Stimulated activated CD4-positive, alpha-beta T cell treated with anti-CD3 and anti-CD28 coated beads, TNF-alpha, amount 100 ng/mL, for 48 hours (primary cell): ENCODE measurements at places on chromosomes 12 and 14.

DNA sequence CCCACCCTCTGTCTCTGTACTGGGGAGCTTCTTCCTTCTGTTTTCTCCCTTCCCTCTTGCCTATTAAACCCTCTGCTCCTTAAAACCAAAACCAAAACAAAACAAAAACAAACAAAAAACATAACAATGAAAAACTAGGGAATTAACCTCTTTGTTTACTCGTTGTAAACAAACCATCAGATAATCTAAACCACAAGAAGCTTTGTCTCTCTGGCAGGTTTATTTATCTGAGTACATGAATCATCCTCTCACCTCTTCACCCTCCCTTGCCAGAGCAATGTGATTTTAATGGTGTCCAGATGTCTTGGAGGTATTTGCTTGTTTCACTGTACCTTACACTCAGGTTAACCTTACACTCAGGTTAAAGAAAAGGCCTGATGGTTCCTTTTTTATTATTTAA is 66.1 kb downstream of the DYRK2 start:
- no peak for DNase-seq

DNA sequence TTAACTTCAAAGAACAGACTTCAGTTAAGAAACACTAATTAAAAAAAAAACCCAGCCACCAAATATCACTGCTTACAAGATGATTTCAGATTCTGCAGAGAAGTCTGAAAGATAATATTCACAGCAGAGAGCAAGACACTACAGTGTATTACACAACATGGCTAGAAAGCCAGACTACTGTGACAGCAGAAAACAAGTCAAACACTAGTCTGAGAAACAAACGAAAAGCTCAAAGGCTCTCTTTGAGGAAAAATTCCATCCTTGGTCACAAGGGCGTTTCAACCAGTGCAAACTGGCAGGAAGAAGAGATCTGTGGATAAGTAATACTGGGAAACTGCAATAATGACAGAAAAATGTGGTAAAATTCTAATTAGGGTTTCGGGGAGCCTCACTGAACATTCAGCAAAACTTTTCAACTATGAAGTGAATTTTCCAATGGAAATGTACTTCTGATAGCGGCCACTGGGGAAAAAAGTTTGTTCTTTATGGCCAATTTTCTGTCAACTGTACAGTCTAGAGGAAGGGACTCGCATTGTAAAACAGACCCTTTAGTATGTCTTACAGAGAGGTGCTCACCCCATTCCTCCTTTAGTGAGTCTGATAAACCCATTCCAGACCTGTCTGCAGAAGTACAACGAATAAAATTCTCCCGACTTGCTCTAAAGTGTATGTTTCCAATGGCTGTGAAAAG is 50.4 kb downstream of the ACADS start:
- DNase-seq, result no peak

DNA sequence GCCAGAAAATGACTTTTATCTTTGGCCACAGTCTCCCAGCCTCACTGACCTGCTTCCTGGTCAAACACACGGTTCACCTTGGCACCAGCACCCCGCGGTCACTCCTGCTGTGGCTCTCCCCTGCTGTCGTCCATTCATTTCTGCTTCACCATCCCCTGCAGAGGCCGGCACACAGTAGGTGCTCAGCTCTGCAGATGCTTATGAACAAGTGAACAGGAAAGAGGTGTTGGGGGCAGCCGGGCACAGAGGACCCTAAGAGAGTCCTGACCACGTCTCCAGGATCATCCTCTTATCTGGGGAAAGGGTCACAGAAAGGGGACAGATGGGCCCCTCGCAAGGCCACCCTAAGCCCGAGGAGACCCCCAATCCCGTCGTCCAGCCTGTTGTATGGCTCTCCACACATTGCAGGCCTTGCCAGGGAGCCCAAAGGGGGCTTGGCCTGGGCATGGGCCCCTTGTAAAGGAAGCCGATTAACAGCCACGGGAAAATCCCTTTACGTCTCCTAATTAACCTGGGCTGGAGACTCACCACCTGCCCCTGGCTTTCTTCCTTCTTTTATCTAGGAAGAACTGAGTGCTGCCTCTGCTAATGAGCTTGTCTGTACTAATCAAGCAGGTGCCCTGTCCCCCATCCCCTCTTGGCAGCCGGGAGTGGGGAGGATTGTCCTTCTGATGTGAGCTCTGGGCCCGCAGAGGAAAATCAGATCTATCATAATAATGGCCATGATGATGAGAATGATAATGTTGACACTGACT is 119.2 kb downstream of the AACS start:
- DNase-seq, result no peak

GRCh38 chr12:131766382-131767107 is 55.7 kb downstream of the SFSWAP start:
- DNase-seq, result no peak

GRCh38 chr12:50283229-50283923 is at the start of gene LIMA1:
TSS of gene LIMA1 (minus strand) at chr12:50283520. CDS start at chr12:50248751, 34,769 bp downstream.
- DNase-seq, result peak; percentile 90

- no peak for DNase-seq
Measured at GRCh38 chr14:47549886-47550285, 125.5 kb downstream of the MDGA2 start.

- DNase-seq, result no peak
Measured at GRCh38 chr14:105218611-105219010, 29.7 kb upstream of the BTBD6 start.

DNA sequence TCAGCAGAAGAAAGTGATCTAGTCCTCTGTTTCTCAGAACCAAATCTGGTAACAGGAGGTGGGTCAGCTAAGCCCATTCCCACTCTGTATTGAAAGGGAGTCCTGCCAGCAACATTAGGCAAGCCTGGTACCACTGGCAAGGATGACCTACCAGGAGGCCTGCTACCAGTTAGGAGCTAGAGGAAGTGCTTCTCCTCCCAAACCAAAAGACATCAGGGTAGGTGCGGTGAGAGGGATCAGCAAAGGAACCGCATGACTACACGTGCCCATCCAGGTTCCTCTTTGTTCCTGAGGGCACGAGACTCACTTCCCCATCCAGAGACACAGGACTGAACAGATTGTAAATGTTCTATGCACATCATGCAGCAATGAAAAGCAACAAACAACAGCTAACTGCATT is 2.8 kb downstream of the KLRC4 start:
- no peak for DNase-seq

- DNase-seq, result no peak
Measured at GRCh38 chr12:109741286-109741969, 27.8 kb downstream of the FAM222A start.

- no peak for DNase-seq
Measured at GRCh38 chr14:66485029-66485428, 1.1 kb upstream of the CCDC196 start.

DNA sequence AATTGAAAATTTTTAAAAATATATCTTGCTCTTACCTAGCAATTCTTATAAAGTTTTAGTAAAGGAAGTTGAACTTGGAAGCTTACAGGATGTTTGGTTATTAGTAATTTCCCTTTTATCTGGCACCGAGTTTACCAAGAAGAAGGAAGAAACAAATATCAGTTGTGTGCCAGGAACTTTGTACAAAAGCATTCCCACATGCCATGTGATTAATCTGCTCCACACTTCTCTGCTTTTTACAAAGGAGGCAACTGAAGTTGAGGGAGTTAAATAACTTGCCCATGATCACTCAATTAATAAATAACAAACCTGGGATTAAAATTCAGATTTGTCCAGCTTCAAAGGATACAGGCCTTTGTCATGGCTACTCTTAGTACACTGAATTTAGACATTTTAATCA is 122.5 kb upstream of the BCAT1 start:
- no peak for DNase-seq

- no peak for DNase-seq
Measured at GRCh38 chr14:52048641-52049204, 20.1 kb downstream of the NID2 start.

GRCh38 chr14:29039171-29039570 is 272.6 kb downstream of the FOXG1 start:
- no peak for DNase-seq

DNA sequence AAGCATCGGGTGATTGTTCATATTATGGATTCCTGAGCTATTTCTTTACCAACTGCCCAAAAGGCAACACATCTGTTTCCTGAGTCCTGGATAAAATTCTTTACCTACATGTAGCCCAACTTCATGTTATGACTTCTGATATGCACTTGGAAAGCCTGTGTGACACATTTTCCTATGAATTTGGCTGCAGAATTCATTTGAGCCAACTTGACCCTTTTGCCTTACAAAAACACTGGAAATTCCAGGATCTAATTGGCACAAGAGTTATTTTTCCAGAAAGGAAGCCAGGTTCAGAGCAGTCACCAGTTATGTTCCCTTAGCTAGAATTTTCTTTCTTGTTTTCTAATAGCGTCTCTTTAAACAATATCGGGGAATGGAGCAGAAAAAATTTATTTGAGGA is 202.5 kb upstream of the LRIG3 start:
- DNase-seq, result no peak

GRCh38 chr14:54226558-54226957 is 170.2 kb upstream of the CDKN3 start:
- no peak for DNase-seq

DNA sequence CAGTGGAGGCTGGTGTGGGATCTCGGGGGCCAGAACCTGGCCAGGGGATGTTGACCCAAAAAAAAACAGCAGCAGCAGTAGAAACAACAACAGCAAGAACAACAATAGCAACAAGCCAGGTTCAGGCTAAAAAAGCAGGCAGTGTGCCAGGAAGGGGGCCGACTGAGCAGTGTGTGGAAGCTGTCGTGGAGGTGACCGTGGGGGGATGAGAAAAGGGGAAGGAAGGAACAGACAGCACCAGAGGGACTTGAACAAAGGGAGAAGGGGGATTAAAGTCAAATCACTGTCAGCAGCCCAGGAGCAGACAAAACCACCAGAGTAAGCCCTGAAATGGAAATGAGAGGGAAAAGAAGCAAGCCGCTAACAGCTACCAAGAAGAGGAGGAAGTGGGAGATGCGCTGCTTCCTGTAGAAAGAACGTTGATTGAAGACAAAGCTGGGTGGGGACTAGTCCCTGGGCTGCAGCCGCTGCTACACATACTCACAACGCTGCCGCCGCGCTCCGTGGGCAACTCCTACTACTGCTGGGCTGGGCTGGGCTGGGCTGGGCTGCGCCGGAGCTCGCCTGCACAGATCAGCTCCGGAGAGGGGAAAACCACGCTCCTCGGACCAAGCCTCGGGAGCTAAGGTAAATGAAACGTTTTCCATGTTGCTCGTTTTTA is at the start of gene GNG2:
TSS of gene GNG2 (plus strand) at position 449 of the 661 bp plus-strand sequence. CDS start 90,067 bp downstream, outside the sequence.
- no peak for DNase-seq

DNA sequence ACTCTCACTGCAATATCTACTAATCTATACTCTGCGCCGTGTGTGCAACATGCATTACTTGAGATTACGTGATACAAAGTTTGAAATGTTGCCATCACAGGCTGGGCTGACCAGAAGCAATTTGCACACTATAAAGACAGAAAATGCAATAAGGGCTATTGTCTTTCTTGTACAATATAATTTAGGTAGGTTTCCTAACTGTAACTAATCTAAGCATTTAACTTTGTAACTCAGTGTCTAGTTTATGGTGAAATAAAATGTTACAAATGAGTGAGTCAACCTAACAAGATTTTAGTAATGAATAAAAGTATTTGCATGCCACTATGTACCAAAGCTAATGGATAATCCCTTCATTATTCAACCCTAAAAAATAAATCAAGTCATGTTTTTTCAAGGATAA is 57.8 kb downstream of the LRP6 start:
- no peak for DNase-seq

- DNase-seq, result no peak
Measured at GRCh38 chr14:34711169-34711568, 3.2 kb downstream of the CFL2 start.

GRCh38 chr14:102591372-102591943 is 991 bp upstream of the RCOR1 start:
- no peak for DNase-seq

- DNase-seq, result no peak
Measured at GRCh38 chr14:42563313-42563712, 956.6 kb downstream of the LRFN5 start.

DNA sequence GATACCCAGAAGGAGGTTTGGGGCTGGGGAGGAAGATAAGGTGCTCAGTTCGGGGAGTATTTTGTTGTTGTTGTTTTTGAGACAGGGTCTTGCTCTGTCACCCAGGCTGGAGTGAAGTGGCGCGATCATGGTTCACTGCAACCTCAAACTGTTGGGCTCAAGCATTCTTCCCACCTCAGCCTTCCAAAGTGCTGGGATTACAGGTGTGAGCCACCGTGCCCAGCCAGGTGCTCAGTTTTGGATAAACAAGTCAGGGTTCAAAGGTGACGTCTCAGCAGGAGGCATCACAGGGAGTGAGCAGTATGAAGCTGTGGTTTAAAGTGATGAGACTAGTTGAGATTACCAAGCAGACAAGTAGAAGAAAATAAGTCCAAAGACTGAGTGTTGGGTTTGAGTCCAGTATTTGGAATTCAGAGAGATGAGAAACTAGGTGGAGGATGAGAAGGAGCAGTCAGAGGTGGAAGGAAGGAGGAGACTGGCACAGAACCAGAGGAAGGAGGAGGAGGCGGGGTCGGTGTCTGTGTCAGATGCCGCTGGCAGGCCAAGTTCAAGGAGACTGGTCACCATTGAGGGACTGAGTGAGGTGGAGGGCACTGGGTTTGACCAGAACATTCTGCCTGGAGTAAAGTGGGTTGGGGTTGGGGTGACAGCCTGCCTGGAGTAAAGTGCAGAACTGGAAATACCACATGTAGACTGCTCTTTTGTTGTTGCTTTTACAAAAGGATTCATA is 16.1 kb downstream of the SLC35E3 start:
- no peak for DNase-seq

DNA sequence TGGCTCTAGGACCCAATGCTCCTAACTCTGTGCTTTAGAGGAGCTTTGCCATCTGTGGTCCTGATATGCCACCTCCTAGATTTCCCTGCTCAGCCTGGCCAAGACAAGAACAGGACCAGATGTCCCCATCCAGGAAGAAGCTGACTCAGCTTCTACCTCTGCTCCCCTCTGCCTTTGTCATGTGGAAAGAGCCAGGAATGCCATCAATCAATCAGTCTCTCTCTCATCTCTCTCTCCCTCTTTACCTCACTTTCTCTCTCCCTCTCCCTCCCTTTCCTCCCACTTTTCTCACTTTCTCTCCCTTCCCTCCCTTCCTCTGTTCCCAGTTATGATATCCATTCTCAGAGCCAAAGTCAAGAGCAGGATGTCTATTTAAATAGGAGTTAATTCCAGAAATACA is 892.5 kb upstream of the TMEM132C start:
- no peak for DNase-seq

DNA sequence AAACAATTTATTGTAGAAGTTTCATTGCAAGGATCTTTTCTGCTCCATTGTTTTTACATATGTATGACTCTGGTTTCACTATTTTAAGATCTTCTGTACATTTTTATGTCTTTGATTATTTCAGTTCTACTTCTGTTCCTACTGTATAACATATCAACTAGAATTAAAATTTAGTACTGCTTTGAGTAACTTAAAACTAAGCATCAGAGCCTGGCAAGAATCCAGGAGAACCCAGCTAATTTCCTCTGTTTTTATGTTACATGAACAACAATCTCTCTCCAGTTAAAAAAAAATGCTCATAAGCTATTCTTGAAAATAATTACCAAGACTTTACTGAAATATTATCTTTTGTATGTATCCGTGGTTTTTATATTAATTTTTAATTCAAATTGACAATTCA is 370.7 kb downstream of the TMTC2 start:
- DNase-seq, result no peak
